Mucosa of descending colon (tissue), 3 donors: ENCODE measurements at places on chromosomes 6 and 20. TPM values are rescaled to one million over a fixed set of nuclear protein-coding genes. Genes with fewer than 3 reads are reported as not detected.

- DNase-seq: peak; percentile 48
Observed at GRCh38 chr20:26208296-26209091, 511.8 kb upstream of the ZNF337 start.

- no peak for DNase-seq
Observed at GRCh38 chr6:73263570-73263909, 544 bp upstream of the KHDC1 start.

DNA sequence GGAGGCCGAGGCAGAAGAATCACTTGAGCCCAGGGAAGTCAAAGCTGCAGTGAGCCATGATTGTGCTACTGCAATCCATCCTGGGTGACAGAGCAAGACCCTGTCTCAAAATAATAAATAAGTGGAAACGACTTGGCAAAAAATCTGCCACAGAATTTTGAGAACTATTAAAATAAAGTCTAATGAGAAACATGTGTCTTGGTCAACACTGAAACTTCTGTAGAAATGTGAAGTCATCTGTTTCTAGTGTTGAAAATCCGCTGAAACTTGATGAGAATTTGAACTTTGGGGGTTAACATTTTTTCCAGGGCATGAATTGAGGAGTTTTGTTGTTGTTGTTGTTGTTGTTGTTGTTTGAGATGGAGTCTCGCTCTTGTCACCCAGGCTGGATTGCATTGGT lies 29.0 kb upstream of the BCLAF1 start:
- DNase-seq: no peak

GRCh38 chr6:56079751-56080540 lies 167.4 kb downstream of the COL21A1 start:
- DNase-seq: no peak

- DNase-seq: no peak
Observed at GRCh38 chr6:145508107-145508506, 227.2 kb downstream of the EPM2A start.

DNA sequence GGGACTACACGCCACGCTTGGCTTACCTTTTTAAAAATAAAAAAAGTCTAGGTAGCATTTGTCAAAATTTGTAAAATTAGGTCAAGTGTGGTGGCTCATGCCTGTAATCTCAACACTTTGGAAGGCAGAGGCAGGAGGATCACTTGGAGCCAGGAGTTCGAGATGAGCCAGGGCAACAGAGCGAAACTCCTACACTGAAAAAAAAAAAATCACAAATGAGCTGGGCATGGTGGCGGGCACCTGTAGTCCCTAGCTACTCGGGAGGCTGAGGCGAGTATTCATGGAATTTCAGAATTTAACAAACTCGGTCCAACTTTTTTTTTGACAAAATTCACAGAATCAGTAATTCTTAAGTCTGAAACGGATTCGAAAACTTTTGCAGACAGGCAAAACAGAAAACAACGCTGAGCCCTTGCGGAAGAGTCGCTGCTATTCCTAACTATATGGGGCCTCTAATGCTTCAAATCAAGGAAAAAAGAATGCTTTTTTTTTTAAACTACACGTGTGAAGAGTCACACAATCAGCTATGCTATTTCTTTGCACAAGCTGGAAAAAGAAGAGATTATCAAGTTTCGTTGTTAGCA lies 62.9 kb downstream of the GTF2H5 start:
- no peak for DNase-seq

DNA sequence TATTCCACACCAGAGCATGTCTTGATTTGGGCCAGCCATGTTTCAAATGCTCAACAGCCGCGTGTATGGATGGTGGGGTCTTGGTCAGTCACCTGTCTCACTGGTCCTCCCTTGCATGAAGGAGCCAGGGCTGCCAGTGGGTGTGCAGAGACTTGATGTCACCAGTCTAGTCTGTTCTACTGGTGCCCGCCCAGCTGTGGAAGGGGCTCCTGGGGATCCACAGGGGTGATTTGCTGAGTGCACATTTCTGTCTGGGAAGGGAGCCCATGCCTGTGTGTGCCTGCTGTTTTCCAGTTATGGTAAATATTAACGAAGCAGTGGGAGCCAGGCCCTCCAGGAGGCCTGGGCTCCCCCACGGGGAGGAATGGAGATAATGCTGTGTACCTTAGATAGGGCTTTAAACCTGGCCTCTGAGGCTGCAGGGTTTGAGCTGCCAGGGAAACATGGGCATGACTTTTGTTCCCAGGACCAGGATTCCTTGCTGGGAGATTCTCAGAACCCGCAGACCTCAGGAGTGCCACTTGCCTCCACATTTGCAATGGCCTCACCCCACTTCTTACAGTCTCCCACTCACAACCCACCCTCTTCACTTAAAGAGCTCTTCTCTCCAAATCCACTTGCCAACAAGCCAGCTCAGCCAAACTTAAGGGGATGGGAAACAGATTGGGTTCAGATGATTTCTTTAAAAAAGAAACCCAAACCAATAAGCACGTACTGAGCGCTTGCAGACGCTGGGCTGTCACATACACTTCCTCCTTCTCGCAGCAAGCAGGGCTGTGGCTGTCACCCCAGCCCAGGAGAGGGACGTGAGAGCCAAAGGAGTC lies 54.1 kb downstream of the VEGFA start:
- DNase-seq: peak; percentile 58

GRCh38 chr6:89048985-89049384 lies 31.6 kb upstream of the PNRC1 start:
- no peak for DNase-seq

Gene FOXQ1
- total RNA-seq: 0.23 TPM

GRCh38 chr6:108584323-108584722 lies 23.6 kb downstream of the FOXO3 start:
- DNase-seq: no peak

GRCh38 chr20:39829256-39829655 lies 859.8 kb downstream of the MAFB start:
- DNase-seq: no peak

- no peak for DNase-seq
Observed at GRCh38 chr20:20217621-20218020, 150.3 kb upstream of the INSM1 start.

GRCh38 chr6:7721649-7722048 lies 4.2 kb upstream of the BMP6 start:
- no peak for DNase-seq
